ENCODE measurements at places on chromosomes 12 and 14. TPM values are rescaled to one million over a fixed set of nuclear protein-coding genes. Genes with fewer than 3 reads are reported as not detected.

The CCDC38 gene
- polyA plus RNA-seq, result not detected

The LRP1 gene
- 29.6 TPM for polyA plus RNA-seq

The RIN3 gene
- 7.3 TPM for polyA plus RNA-seq

The ADAMTS20 gene
- not detected for polyA plus RNA-seq

The MYO1A gene
- 0.31 TPM for polyA plus RNA-seq

The SPX gene
- polyA plus RNA-seq, result 0.02 TPM

The COCH gene
- polyA plus RNA-seq, result 0.20 TPM

The PRKCH gene
- 17.3 TPM for polyA plus RNA-seq

The DERA gene
- polyA plus RNA-seq, result 37.2 TPM

The KLRC1 gene
- 0.78 TPM for polyA plus RNA-seq

The CBLN3 gene
- 0.75 TPM for polyA plus RNA-seq

The MSI1 gene
- 0.16 TPM for polyA plus RNA-seq

The CDCA3 gene
- 14.6 TPM for polyA plus RNA-seq

The PARPBP gene
- polyA plus RNA-seq, result 7.0 TPM

The APOF gene
- not detected for polyA plus RNA-seq

The INHBC gene
- not detected for polyA plus RNA-seq

The SRSF5 gene
- polyA plus RNA-seq, result 362 TPM

The MGAT4C gene
- under 0.01 TPM for polyA plus RNA-seq

The WNT1 gene
- polyA plus RNA-seq, result 0.05 TPM

The TAMALIN gene
- polyA plus RNA-seq, result 7.4 TPM

The AQP2 gene
- polyA plus RNA-seq, result not detected

The KRT79 gene
- 1.8 TPM for polyA plus RNA-seq

The ARMH4 gene
- 0.22 TPM for polyA plus RNA-seq

The RASAL1 gene
- polyA plus RNA-seq, result 43.4 TPM

The PIK3C2G gene
- polyA plus RNA-seq, result 1.8 TPM

The IFI27L1 gene
- polyA plus RNA-seq, result 11.2 TPM

The SERPINA10 gene
- not detected for polyA plus RNA-seq

The TMEM132D gene
- polyA plus RNA-seq, result not detected

The CHGA gene
- 0.75 TPM for polyA plus RNA-seq

The MGST1 gene
- polyA plus RNA-seq, result 69.9 TPM

The RAD9B gene
- polyA plus RNA-seq, result 0.28 TPM

The KRT74 gene
- polyA plus RNA-seq, result 0.24 TPM

The FITM1 gene
- 0.60 TPM for polyA plus RNA-seq

The INHBE gene
- not detected for polyA plus RNA-seq

The SOCS4 gene
- polyA plus RNA-seq, result 3.0 TPM

The SERPINA1 gene
- polyA plus RNA-seq, result 2.2 TPM

The SRGAP1 gene
- 3.2 TPM for polyA plus RNA-seq

The CLSTN3 gene
- polyA plus RNA-seq, result 5.3 TPM

The KRT7 gene
- polyA plus RNA-seq, result 213 TPM

The MUCL1 gene
- polyA plus RNA-seq, result not detected

The CLECL1 gene
- 0.25 TPM for polyA plus RNA-seq

The FGF23 gene
- not detected for polyA plus RNA-seq

The CARMIL3 gene
- 2.3 TPM for polyA plus RNA-seq

The A2M gene
- polyA plus RNA-seq, result 60.4 TPM

The MYF5 gene
- not detected for polyA plus RNA-seq

The SERPINA4 gene
- not detected for polyA plus RNA-seq

The GUCY2C gene
- 0.39 TPM for polyA plus RNA-seq

The OR6C4 gene
- polyA plus RNA-seq, result not detected

The CD69 gene
- polyA plus RNA-seq, result 1.6 TPM

The SYNDIG1L gene
- 0.04 TPM for polyA plus RNA-seq

All from esophagus (tissue), 2 donors.